ENCODE measurements at places on chromosomes 2 and 18.

GRCh38 chr18:457140-457519, 43.4 kb downstream of the COLEC12 start:
- no peak for DNase-seq

GRCh38 chr2:42128721-42129486, 40.2 kb upstream of the EML4 start:
- DNase-seq: no peak

- DNase-seq: no peak
Observed at GRCh38 chr18:44691148-44691925, 10.6 kb downstream of the SETBP1 start.

GRCh38 chr18:24862201-24862816, 401.9 kb downstream of the HRH4 start:
- no peak for DNase-seq

DNA sequence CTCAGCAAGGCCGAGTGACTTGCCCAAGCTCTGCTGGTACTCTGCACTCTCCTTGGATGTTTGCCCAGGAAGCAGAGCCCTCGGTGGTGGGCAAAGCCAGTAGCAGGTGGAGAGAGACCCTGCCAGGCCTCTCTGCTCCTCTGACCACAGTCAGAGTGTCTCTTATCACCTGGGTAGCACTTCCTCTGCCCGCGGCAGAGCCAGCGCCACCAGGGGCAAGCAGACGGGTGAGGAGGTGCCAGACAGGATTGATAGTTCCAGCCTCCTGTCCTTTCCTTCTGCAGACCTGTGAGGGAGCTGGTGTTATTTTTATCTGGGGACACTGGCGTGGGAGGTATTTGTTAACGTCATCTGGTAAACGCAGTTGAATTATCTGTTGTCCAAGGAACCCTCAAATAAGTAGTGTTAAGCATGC, 152.9 kb downstream of the SMAD7 start:
- DNase-seq: no peak

GRCh38 chr2:183112577-183112976, 11.7 kb upstream of the NUP35 start:
- no peak for DNase-seq

- DNase-seq: no peak
Observed at GRCh38 chr2:179796213-179797007, 65.0 kb downstream of the ZNF385B start.

GRCh38 chr18:35731701-35732100, 150.2 kb downstream of the GALNT1 start:
- DNase-seq: no peak

GRCh38 chr2:174338147-174338605, 3.4 kb downstream of the SP9 start:
- no peak for DNase-seq

DNA sequence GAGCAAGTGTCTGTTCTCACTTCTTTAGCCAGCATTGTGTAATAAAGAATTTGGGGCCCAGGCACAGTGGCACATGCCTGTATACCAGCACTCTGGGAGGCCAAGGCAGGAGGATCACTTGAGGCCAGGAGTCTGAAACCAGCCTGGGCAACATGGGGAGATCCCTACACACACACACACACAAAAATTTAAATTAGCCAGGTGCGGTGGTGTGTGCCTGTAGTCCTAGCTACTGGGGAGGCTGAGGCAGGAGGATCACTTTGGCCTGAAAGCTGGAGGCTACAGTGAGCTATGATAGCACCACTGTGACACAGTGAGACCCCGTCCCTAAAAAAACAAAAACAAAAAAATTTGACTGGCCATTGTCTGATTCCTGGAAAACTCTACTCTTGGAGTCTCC, 8.3 kb downstream of the REV1 start:
- no peak for DNase-seq

DNA sequence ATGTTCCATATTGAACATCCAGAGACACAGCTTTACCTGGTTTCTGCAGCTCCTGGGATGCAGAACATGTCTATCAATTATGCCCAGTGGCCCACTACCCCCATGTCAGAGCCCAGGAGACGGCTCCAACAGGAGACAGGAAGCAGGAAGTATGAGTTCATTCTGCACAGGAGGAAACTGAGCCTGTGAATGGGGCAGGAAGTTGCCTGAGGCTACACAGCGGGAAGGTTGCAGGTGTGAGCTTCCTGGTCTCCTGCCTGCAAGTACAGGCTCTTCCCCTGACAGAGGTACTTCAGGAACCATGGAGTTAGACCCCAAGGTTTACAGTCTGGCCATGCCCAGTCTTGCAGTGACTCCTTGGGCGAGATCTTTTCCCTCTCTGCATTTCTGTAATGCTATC, 2.8 kb upstream of the BOK start:
- DNase-seq: no peak

DNA sequence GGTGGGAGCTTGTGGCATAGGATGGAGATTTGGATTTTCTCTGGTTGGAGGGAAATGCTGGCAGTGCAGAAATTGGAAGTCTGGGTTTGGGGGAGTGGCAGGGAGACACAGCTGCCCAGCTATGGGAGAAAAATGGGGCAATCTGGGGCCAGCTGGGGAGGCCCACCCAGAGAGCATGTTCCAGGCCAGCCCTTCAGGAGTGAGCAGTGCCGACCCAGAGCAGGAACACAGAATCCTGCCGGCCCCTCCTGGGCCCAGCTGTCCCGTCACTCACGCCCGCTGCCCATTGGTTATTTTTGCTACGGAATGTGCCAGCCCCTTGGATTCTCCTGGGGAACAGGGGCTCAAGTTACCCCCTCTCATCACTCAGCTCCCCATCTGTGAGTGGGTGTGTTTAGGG, 4.9 kb downstream of the SPEG start:
- DNase-seq: no peak

DNA sequence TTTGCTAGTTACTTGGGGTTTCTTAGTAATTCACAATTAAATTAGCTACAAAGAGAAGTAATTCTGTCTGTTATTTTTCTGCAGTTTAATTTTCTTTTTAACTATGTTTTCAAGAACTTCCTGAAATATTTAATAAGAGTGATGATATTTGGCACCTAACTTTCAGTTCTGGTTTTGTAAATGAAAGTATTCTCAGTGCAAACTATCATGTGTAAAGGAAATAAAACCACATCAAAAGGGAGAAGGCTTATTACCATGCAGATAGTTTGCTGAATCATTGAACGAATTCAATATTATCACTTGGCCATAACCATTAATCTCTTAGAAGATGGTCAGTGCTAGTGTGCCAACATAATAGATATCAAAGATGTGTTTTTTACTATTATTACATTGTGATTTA, 29.2 kb downstream of the DYTN start:
- DNase-seq: no peak

- no peak for DNase-seq
Observed at GRCh38 chr2:190467575-190468083, 59.5 kb downstream of the MFSD6 start.

- DNase-seq: no peak
Observed at GRCh38 chr2:224751996-224752698, 36.0 kb upstream of the CCDC195 start.

DNA sequence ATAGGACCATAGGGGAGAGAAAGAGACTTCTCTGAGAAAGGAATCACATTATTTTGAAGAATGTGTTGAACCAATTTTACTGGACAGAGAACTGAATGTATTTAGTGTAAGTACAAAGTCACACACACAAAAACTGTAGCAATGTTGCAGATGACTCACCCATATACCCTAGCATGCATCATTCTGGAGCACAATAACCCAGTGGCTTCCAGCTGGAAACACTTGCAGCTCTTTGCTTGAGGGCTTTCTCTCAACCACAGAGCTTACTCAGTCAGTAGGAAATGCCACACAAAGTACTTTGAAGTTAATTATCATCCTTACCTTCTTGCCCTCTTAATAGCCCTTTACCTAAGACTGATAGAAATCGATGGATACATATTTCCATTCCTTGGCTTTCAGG, 760.0 kb upstream of the FSHR start:
- DNase-seq: no peak

DNA sequence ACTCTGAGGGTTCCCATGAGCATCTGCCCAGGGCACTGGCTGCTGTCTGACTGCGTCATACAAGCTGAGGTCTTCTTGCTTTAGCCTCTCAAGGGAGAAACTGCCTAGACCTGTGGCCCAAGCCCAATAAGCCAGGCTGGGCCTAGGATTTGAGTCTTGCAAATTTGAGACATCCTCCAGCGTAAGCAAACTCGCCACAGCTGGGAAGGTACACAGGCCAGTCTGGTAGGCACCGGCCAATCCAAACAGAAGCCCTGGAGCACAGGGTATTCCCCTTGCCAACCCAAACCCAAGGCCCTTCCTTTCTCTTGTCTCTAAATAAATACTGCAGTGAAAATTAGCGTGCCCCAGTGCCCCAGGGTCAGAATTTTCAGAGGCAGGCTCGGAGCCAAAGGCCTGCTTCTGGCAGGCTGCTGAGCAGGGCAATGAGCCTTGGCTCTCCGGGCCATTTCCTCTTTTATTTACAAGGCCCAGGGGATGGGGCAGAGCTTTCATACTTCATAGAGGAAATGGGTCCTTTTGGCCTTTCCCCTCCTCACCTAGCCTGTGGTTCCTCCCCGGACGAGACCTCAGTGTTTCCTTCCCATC, 33.3 kb downstream of the POLR1A start:
- no peak for DNase-seq

GRCh38 chr18:63890950-63891304, 3.4 kb downstream of the SERPINB2 start:
- no peak for DNase-seq

DNA sequence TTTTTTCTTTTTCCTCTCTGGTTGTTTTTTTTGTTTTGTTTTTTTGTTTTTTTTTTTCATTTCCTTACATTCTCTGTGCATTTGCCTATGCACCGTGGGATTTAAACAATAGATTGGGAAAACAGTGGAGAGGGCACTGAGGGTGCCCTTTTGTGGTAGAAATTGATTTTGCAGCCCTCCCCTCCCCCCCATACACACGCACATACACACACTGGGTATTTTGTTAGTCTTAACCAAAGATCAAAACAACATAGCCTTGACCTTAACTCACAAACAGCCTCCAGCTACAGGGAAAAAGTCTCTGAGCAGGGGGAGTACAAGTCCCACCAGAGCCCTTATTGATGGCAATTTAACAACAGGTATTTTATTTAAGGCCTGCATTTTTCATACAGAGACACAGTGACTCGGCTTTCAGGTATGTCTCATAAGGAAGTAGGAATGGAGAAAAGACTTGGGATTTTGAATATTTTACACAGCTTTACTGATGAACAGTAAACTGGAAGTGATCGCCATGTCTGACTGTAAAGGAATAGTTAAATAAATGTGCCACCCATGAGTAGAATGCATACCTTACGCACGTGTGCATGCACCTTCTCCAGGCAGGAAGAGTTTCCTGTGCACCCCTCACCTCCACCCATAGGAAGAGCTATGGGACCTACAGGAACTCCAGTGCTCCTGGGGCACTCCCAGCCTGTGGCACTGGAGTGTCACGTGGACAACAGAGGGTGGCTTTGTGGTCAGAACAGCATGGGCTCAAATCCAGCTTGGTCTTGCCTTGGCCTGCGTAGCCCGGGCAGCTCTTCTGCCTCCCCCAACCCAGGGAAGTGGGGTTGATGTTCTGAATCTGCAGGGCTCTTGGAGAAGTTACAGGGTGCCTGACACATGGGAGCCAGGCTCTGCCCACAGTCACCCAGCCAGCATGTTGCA, 266.4 kb downstream of the ANAPC1 start:
- no peak for DNase-seq

- no peak for DNase-seq
Observed at GRCh38 chr2:166382448-166382847, 6.7 kb upstream of the SCN9A start.

DNA sequence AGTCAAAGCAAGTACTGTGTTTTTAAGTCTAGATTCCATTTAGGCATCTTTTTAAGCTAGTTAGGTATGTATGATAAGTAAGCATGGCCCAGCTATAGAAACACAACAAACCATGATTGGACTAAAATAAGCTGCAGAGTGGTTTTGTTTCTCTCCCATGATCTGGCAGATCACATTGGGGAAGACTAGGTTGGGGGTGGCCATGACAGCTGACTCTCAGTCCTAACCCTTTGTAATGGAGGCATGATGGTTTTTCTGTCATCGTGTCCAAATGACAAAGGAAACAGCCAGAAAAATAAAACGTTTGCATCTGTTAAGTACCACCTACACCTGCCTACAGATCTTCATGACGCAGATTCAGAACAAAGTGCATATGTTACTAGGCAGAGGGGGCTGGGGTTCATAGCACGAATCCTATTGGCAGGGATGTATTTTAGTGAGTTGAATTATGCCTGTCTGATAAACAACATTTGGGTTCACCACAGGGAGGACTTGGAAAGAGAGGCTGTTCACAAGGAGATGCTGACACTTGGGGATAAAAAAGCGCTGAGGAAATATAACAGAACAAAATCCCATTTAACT, 33.8 kb upstream of the GALNT5 start:
- DNase-seq: no peak

- DNase-seq: no peak
Observed at GRCh38 chr2:80364524-80365212, 60.1 kb upstream of the LRRTM1 start.
